ENCODE measurements at places on chromosomes 2 and 18.

DNA sequence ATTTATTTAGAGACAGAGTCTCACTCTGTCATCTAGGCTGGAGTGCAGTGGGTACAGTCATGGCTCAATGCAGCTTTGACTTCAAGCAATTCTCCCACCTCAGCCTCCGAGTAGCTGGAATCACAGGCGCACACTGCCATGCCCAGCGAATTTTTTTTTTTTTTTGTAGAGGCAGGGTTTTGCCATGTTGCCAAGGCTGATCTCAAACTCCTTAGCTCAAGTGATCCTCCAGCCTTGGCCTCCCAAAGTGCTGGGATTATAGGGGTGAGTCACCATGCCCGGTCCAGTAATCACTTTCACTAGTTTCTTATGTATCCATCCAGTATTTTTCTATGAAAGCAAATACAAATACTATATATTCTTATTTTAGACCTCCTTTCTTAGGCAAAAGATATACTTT lies 24.0 kb downstream of the PRKAG3 start:
- DNase-seq = no peak

- no peak for DNase-seq
Observed at GRCh38 chr2:191836471-191836852, 10.4 kb downstream of the CAVIN2 start.

- no peak for DNase-seq
Observed at GRCh38 chr18:2244641-2245040, 326.7 kb downstream of the METTL4 start.

- DNase-seq = no peak
Observed at GRCh38 chr2:8094526-8094925, 587.3 kb upstream of the ID2 start.

- no peak for DNase-seq
Observed at GRCh38 chr2:184174493-184175104, 423.7 kb upstream of the ZNF804A start.

DNA sequence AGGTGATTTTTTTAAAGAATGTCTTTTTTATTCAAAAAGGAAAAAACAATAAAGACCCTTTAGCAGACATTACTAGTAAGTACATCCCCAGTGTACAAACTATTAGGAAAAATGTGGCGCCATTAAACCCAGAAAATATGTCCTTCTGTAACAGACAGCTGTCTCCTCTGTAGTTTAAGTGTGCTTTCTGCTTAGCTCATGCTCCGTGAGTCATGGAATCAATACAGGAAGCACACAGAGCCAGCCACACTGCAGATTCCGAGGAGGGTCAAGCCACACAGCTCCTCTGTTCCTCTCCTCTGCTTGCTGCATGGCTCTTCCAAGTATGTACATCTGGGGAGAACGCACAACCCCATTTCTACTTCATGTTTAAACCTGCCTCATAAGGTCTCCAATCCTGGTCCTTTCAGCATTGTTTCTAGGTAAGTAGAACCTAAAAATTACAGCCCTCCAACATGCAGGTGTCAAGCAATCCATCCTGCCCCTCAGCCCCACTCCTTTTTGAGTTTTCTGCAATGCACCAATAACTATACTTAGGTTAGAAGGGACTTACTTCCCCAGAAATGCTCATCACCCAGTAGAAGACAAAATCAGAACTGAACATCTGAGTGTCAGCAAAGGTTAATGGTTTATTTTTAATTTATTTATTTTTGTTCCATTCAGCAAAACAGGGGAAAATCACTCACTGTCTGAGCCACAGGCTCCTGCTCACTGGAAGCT lies 37.5 kb downstream of the ACVR1 start:
- no peak for DNase-seq

- DNase-seq = no peak
Observed at GRCh38 chr2:13414897-13415296, 698.2 kb downstream of the TRIB2 start.

GRCh38 chr2:140880573-140880972 lies 1250.2 kb downstream of the LRP1B start:
- no peak for DNase-seq

GRCh38 chr2:151118269-151118668 lies 143.4 kb downstream of the RBM43 start:
- DNase-seq = no peak

GRCh38 chr2:231361701-231362554 lies 33.6 kb upstream of the B3GNT7 start:
- no peak for DNase-seq

DNA sequence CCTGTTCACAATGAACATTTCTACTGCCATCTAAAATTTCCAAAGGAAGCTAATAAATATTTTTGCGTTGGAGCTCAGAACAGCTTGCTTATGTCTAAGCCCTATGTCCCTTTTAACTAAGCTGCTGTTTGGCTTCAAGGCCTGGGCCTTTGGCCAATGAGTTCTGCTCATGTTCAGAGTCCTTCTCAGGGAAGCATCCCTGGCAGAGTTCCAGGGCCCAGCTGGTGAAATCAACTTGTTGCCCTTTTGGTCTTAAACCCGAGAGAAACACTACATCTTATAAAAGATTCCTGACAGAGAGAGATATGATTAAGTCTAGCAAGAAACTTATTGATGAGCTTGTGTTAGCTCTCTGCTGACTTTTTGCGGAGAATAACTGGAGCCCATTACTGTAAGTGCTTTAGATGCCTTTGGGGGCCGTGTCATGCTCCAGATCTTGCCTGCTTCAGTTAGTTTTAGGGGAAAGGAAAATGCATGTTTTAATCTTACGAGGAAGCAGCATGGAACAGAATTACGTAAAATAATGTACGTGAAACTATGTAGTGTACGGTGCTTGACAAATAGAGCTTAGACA lies 102.5 kb upstream of the NOSTRIN start:
- DNase-seq = no peak

DNA sequence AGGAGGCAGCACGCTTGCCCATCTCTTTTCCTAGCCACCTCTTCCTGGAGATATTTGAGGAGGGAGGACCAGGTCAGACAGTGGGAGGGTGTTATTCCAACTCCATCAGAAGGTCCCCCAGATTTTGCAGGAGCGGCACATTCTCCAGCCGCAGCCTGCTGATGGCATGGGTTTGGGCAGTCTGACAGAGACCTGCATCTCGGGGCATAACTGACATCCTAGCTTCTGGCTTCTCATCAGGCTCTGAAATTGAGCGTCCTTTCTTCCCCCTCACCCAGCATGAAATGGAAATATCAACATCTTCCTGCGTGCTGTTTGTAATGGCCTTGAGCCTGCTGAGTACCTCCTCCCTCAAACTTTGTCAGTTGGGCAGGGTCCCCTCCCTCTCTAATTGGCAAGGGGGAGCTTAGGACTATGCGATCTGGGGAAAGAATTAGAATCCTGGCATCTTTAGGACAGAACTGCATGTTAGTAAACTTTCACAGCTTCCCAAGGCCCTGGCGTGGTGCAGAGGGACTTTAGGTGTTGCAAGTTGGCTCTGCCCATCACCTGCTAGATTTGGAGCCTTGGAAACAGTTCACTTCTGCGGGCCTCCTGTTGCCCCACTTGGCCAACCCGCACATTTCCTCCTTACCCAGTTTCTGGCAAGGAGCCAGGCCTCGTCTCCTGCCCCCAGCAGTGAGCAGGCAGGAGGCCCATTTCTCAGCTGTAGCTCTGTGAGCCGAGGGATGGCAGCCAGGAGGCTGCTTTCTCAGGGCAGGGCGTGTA lies 2.2 kb downstream of the ITM2C start:
- no peak for DNase-seq

DNA sequence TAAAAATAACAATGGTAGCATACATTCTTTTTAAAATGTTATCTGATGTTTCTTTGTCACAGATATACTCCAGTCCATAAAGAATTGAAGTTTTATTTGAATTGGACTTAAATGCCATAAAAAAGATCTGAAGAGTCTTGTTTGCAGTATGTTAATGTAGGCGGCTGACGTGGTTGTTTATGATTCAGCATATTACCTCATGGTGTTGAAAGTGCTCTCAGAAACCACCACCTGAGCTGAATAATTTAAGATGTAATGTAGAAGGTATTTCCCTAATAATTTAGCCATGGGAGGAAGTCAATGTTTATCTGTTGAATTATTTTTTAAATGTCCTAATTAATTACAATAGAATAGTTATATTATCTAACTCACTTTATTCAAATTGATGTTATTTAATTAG lies 58.6 kb upstream of the CHN1 start:
- DNase-seq = no peak

GRCh38 chr2:207166349-207167098 lies 776 bp upstream of the KLF7 start:
- peak; percentile 49 for DNase-seq

DNA sequence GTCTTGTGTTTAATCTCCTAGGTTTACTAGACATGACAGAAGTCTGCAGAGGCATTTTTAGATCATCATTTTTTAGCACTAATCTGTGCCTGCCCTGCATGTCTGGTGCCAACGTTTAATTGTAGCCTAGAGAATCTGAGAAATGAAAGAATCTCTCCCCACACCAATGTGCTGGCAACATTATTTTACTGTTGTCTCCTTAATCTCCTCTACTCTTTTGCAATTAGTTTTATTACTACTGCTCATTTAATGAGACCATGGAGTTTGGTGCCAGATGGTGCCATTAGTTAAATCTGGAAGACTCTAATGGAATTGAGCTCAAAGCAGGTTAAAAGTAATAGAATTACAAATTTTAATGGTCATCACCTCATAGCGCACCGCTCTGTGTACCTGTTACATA lies 4.0 kb upstream of the SPP2 start:
- DNase-seq = no peak

DNA sequence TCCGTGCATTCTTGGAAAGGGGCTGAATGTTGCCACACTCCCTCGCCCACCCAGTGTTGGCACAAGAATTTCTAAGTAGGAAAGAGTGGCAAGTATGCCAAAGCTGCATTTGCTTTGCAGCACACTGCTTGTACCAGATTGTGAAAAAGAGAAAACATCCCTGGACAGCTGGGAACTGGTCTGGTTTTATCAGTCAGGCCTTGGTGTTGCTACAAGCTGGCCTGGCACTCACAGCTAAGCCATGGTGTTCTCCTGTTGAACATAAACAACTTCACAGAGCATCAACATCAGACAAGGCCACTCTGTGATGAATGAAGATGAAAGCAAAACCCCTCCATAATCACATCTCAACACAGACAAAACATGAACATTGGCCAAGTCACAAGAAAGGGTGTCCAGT lies 4.2 kb upstream of the TRABD2A start:
- no peak for DNase-seq

GRCh38 chr2:32424739-32425138 lies 67.9 kb downstream of the BIRC6 start:
- no peak for DNase-seq

GRCh38 chr2:229372207-229372606 lies 101.1 kb upstream of the PID1 start:
- no peak for DNase-seq

Measured in stimulated activated CD4-positive, alpha-beta T cell treated with anti-CD3 and anti-CD28 coated beads, Interleukin-15, amount 100 ng/mL, for 48 hours (primary cell).